ENCODE measurements at places on chromosomes 5 and 9. TPM values are rescaled to one million over a fixed set of nuclear protein-coding genes. Genes with fewer than 3 reads are reported as not detected.
A peak's percentile ranks its signal among the peaks of the same experiment; 100 is the strongest.

DNA sequence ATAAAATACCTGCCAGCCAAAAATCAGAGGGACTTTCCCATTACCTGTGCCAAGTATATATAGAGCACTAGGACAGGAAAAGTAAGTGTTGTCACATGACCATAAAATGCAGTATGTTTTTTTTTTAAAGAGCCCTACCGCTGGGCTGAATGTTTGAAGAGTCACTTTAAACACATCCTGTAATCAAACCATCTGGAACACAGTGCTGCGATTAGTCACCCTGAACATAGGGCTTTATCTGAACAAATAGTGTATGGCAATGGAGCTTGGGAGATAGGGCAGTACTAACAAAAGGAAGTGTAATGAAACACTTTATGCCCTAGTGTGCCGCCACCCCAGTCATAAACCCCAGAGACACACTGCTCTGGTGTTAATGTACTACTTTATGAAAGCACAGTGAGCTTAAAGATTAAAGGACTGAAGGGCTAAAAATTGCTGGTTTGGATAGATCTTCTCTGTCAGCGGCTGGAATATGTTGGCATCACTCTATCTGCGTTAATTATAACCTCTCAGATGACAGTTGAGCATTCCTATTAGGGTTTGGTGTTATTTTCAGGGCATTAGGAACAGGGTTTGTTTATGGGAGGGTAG is 90.4 kb downstream of the ZNF608 start:
- DNase-seq: peak; percentile 97

DNA sequence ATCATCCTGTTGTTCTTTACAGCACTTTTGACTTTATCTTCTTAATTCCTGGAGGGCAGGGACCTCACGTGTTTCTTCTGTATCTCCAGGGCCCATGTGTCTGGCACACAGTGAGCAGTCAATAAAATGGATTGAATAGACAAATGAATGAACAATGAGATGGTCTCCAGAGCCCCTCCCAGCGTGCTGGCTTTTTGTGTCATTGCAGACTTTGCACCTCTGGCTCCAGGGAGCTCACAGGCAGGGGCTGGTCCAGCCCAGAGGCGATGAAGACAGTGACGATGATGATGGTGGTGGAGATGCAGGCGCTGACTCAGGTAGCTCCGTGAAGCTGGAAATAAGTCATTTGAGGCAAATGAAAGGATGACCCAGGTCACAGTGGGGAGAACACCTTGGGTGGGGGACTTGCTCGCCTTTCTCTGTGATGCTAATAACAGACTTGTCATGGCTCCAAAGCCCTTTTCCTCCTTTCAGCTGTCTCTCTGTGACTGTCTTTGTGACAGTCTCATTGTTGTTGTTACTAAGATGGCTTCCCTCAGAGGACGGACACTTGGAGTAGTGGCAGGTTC is 30.4 kb upstream of the FABP6 start:
- DNase-seq: no peak

- DNase-seq: no peak
Measured at GRCh38 chr5:10635257-10635866, 71.5 kb downstream of the ANKRD33B start.

GRCh38 chr9:21060919-21061561 is 16.7 kb downstream of the IFNB1 start:
- DNase-seq: no peak

The THBS4 gene
- 0.87 TPM for total RNA-seq
